ENCODE measurements at places on chromosomes 1 and 21.
A peak's percentile ranks its signal among the peaks of the same experiment; 100 is the strongest.

- peak; percentile 15 for DNase-seq
Observed at GRCh38 chr1:59502009-59502691, 205.3 kb downstream of the FGGY start.

DNA sequence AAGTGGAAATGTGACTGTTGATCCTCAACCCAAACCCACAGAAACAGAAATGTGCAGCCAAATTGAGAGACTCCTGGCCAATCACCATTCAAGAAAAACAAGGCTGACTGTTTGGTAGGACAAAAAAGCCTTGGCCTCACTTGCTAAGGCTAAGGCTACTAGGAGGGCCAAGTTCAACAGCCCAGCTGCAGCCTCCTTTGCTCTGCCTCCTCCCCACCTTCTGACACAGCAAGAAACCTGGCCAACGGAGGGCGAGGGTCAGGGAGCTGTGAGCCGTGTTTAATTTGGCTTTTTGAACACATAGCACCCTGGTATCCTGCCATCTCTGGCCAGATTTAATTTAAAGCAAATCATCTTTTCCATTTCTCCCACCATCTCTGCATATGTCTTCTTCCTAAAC is 165.8 kb upstream of the RAB4A start:
- no peak for DNase-seq

GRCh38 chr1:220843481-220844011 is 35.7 kb upstream of the HLX start:
- DNase-seq: no peak

GRCh38 chr1:156516821-156517220 is 16.2 kb upstream of the MEF2D start:
- DNase-seq: no peak

- no peak for DNase-seq
Observed at GRCh38 chr1:22142315-22143064, 407 bp downstream of the WNT4 start.

GRCh38 chr1:74478979-74479378 is 33.4 kb downstream of the LRRC53 start:
- DNase-seq: no peak

DNA sequence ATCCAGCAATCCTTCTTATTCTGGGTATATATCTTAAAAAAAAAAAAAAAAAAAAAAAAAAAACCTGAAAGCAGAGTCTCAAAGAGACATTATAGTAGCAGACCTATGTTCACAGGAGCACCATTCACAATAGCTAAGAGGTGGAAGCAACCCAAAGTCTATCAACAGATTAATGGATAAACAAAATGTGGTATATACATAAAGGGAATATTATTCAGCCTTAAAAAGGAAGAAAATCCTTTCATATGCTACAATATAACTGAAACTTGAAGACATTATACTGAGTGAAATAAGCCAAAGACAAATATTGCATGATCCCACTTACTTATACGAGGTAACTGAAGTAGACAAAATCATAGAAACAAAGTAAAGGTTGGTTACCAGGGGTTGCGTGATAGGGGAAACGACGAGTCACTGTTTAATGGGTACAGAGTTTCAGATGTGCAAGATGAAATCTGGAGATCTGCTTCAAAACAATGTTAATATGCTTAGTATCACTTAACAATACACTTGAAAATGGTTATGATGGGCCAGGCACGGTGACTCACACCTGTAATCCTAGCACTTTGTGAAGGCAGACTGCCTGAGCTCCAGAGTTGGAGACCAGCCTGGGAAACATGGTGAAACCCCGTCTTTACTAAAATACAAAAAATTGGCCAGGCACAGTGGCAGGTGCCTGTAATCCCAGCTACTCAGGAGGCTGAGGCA is 29.5 kb downstream of the PIK3R3 start:
- no peak for DNase-seq

- peak; percentile 25 for DNase-seq
Observed at GRCh38 chr1:64039390-64039926, 164.0 kb upstream of the UBE2U start.

All from nucleus accumbens (tissue), 56 donors.